ENCODE measurements at places on chromosomes 7 and 10. TPM values are rescaled to one million over a fixed set of nuclear protein-coding genes. Genes with fewer than 3 reads are reported as not detected.

DNA sequence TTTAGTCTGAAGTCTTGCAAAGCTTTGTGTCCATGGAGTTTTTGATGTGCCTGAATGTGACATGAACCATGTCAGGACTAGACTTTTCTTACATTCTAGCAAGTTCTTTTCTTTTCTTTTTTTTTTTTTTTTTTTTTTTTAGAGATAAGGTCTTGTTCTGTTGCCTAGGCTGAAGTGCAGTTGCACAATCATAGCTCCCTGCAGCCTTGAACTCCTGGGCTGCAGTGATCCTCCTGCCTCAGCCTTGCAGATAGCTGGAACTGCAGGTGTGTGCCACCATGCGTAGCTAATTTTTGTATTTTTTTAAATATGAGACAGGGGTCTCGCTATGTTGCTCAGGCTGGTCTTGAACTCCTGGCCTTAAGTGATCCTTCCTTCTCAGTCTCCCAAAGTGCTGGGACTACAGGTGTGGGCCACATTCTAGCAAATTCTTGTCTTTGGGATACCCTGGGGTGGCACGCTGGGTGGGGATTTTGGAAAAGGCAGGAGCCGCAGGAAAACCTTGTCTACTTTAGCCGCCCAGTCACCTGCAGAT is 152.8 kb downstream of the SVIL start:
- DNase-seq = no peak

DNA sequence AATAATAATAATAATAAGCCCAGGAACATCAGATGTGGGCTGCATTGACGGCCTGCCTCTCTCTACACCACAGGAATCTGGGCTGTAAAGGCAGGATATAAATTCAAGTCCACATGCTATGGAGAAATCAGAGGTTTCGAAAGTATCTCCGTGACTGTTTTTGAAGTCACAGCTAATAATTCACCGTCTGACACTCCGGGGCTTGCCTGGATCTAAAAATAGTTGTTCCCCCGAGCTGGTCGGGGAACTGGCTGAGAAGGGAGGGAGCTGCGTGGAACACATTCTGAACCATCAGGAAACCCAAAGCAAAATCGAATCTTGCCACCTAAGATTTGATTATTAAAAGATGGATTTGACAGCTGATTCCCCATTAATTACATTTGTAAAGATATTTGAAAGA is 35.4 kb downstream of the KLF6 start:
- DNase-seq = peak; percentile 59

The COBL gene
- polyA plus RNA-seq = 19.3 TPM

DNA sequence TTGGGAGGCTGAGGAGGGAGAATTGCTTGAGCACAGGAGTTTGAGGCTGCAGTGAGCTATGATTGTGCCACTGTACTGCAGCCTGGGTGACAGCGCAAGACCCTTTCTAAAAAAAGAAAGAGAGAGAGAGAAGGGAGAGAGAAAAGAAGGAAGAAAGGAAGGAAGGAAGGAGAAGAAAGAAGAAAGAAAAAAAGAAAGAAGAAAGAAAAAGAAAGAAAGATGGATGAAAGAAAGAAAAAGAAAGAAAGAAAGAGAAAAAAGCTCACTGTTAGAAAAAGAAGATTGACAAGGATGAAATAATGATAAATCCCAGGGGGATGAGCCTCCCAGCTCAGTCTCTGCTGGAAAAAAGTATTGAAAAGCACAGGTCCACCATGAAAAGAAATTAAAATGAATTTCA is 22.8 kb upstream of the CARD11 start:
- no peak for DNase-seq

DNA sequence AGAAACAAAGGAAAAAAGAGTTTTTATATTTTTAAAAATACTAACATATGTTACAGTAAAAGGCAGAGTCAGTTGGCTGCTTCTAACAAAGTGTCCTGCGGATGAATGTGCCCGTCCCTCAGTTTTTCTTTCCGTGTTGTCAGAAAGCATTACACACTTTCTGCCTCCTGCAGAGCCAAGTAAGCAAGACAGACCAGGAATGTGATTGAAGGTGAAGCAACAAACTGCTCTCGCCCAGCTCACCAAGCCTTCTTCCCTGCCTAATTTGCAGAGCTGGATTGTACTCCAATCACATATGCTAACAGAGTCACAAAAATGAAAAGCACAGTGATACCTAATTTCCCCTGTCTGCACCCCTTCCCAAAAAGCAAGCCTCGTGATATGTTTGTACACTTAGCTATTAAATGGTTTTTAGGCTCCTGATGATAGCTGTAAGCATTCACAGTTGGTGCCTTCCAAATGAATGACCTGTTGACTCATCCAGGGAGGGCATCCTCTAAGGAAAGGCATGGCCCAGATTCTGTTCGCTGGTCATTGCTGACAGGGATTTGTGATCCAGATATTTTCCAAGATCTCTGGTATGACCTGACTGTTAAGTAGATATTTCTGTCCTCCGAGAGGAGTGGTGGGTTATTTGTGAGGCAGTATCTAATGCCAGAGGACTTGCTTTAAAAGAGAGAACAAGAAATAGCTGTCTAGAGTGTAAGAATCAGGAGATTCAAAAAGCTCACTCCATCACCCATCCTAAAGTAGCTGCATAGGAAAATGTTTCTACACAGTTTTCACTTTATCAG is 187.3 kb upstream of the PLXDC2 start:
- DNase-seq = no peak

- no peak for DNase-seq
Measured at GRCh38 chr7:123201901-123202300, 2.1 kb upstream of the SLC13A1 start.

The FAM25C gene
- not detected for polyA plus RNA-seq

GRCh38 chr7:13322126-13322525 is 634.7 kb downstream of the ARL4A start:
- DNase-seq = no peak

The SEMA3C gene
- 29.3 TPM for polyA plus RNA-seq

DNA sequence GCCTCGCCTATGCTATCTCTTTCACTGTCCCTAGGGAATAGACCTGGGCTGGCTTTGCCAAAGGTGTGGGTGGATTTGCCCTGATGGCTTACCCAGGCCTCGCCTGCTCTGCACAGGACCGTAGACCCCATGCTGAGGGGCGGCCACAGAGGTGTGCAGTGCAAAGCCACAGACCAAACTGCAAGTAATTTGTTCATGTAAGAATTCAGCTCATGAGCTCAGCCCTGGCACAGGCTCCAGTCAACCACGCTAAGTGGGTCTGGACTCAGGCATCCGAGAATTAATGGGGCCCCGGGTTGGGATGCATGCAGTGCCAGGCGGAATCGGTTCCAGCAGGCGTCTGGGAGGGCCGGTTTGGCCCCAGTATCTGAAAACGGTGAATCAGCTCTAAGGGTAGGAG is 445.2 kb downstream of the DNAJB6 start:
- no peak for DNase-seq

The OR2A1 gene
- 1.1 TPM for polyA plus RNA-seq

DNA sequence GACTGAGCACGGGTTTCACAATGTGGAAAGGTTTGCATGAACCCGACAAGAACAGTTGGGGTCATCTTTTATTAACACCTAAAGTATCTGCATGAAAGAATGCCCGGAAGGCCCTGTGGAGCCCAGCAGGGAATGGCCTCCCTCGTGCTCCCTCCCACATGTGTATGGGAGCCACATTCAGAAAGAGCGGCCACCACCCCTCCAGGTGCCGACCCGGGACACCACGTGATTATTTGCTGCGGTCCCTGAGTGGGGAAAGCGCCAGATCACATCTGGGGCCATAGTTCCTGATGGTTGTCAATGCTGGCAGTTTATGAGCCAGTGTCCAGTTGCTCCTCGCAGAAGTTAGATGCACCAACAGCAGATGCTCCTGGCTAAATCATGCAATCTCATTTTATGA is 571.4 kb downstream of the TCERG1L start:
- no peak for DNase-seq

- no peak for DNase-seq
Measured at GRCh38 chr7:77409739-77410547, 6.2 kb downstream of the GSAP start.

- DNase-seq = no peak
Measured at GRCh38 chr10:78844960-78845607, 223.7 kb upstream of the ZMIZ1 start.

- no peak for DNase-seq
Measured at GRCh38 chr7:159113056-159113455, 31.6 kb downstream of the VIPR2 start.

DNA sequence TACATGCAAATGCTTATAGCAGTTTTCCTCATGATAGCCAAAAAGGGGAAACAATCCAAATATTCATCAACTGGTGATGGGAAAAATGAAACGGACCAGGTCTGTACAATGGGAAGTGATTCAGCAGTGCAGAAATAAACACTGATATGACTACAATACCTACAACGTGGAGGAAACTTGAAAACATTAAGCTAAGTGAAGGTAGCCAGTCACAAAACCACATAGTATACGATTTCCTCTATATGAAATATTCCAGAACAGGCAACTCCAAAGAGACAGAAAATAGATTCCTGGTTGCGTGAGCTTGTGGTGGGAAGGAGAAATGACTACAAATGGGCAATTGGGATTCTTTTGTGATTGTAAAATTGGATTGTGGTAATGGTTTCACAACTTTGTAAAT is 263.1 kb upstream of the PITRM1 start:
- DNase-seq = no peak

The HMX2 gene
- polyA plus RNA-seq = 2.9 TPM

The HTR5A gene
- polyA plus RNA-seq = not detected

- no peak for DNase-seq
Measured at GRCh38 chr10:96038476-96039387, 4.7 kb upstream of the CCNJ start.

The CABCOCO1 gene
- 2.9 TPM for polyA plus RNA-seq

The UNC5B gene
- 45.3 TPM for polyA plus RNA-seq
